Cortex of kidney (tissue), 1 donor: ENCODE measurements at places on chromosomes 4 and X.

GRCh38 chrX:124504111-124504983 lies 158.0 kb downstream of the SH2D1A start:
- DNase-seq, result no peak

DNA sequence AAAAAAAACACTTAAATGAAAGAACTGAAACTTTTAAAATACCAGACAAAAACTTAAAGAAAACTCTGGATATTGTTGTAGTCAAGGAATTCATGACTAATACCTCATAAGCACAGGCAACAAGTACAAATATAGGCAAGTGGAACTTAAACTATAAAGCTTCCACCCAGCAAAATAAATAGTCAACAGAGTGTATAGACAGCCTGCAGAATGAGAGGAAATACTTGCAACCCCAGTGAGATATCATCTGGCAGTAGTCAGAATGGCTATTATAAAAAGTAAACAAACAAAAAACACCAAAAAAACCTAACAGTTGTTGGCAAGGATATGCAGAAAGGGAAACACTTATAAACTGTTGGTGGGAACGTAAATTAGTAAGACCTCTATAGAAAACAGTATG lies 9.6 kb upstream of the RPS6KA6 start:
- DNase-seq, result no peak

DNA sequence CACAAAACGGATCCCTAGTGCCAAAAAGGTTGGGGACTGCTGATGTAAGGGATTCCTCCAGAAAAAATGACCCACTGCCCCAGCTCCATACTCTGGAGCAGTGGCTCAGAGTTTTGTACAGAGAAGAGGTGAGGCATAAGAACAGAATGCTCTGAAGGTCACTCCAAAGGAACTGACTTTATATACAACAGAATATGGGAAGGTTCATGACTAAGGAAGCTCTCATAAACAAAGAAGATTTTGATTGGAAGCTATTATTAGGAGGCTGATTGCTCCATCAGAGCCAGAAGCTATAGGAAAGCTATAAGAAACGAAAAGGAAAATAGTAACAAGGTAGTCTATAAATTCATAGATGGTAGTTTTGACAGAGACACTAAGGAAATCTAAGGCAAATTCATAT lies 203.1 kb downstream of the SLC7A11 start:
- DNase-seq, result no peak

DNA sequence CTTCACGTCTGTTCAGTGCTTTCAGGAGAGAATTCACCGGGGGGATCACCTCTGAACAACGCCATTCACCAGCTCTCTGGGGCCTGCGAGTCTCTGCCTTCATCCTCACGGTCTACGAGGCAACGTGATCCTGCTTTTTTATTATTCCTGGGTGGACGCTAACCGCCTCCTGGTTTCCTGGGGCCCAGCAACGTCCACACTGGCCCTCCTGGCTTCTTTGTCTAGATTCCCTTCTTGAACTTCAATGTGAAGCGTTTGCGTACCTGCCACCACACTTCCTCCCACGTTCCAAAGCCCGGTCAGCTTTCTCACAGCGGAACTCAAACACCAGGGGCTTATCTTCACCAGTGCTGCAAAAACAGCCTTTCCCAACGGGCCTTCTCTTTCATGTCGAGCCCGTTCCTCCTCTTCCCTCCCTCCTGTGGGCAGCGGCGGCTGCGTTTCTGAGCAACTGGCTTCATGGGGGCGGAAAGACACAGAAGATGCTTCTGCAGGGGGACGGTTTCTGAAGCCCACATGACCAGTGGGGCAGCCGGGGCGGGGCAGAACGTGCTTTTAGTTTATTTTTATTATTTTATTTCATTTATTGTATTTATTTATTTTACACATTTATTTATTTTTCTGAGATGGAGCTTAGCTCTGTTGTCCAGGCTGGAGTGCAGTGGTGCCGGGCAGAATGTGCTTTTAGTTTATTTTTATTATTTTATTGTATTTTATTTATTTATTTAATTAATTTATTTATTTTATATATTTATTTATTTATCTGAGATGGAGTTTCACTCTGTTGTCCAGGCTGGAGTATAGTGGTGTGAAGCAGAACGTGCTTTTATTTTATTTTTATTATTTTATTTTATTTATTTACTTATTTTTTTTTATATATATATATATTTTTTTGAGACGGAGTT lies 64.6 kb downstream of the CRLF2 start:
- no peak for DNase-seq

- no peak for DNase-seq
Observed at GRCh38 chr4:94595880-94596483, 144.2 kb downstream of the PDLIM5 start.

GRCh38 chr4:22170353-22170752 lies 221.8 kb upstream of the KCNIP4 start:
- DNase-seq, result no peak
